ENCODE measurements at places on chromosomes 5 and 9.

- DNase-seq, result no peak
These were observed 139.7 kb upstream of the PLCXD3 start for GRCh38 chr5:41650131-41650530.

GRCh38 chr5:146944764-146945616 is 66.4 kb upstream of the PPP2R2B start:
- DNase-seq, result no peak

- DNase-seq, result no peak
These were observed 407.1 kb upstream of the PAPPA start for GRCh38 chr9:115746496-115746895.

DNA sequence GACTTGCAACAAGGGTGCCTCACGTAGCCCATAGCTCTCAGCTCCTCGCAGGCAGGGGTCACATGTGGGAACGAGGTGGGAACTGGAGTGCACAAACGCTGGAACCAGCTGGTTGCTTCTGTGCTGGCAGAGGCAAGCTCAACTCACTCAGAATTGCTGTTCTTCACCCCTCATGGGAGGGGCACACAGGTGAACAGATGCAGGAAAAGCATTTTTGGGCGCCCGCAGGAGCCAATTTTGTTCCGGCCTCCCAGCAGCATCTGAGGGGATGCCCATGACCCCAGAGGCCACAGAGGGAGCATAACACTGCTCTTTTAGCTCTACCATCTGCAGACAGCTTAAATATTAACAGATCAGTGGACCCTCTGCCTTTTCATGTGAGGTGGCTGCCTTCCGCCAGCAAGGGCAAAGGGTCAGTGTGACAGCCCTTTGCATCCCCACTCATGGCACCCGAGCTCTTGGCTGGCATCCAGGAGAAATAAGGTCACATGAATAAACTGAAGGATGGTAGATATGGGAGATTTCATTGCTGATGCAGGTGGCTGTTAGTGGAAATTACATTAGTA is 196.2 kb downstream of the SLCO4C1 start:
- DNase-seq, result no peak

GRCh38 chr5:43420241-43420640 is 8.1 kb upstream of the CCL28 start:
- DNase-seq, result no peak

DNA sequence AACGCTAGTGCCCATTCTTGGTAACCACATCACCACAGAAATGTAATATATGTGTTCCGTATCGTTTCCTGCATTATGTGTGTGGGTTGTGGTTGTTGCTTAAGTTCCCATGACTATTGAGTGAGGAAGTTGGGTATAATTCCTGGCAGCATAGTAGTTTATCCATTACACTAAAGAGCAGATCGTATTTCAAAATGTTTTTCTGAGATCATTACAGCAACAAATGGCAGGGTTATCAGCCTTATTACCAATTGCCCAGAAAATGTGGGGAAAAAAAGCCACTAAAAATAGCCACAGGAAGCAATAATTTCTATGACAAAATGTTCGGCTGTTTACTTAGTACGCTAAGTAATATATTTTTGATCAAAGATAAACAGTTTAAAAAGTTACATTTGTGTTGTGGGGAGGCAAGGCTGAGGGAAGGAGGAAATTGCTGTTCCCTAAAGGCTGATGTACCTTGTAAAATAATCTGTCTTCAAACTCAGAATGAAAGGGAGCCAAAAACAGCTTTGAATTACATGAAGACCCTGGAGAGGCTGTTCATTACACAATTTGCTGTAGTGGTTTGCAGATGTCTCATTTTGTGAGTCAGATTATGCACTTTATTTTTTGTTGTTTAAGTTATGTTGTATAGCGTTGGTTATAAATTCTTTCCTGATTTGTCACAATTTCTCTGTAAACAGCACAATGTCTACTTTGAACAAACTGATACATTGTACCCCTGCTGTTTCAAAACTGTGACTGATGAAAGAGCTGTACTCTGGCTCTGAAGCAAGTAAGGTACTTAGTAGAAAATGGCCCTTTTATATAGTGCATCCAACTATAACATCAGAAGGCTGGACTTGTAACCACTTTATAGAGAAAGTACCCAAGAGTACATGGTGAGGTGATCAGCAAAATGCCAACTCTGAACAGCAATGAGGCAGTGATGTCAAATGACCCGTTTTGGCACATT is 1028.5 kb downstream of the NR2F1-AS1 start:
- DNase-seq, result peak; percentile 3

GRCh38 chr5:32523625-32524024 is 61.7 kb upstream of the SUB1 start:
- no peak for DNase-seq

GRCh38 chr9:87292449-87293191 is 205.0 kb upstream of the DAPK1 start:
- no peak for DNase-seq

DNA sequence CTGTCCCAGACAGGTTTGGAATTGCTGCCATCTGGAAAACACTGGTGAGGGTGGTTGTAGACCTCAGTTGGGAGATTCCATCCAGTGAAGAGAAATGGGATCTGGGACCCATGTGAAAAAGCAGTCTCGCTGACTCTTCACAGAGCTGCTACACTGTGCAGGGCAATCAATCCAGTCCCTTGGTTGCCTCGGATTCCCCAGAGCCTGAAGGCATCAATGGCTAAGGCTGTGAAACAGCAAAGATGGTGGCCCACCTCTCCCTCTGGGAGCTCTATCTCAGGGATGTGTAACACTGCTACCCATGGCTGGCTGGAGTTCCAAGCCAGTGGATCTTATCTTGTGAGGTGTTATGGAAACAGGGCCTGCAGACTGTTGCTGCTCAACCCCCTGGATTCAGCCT is 256.1 kb downstream of the TMEM38B start:
- DNase-seq, result no peak

DNA sequence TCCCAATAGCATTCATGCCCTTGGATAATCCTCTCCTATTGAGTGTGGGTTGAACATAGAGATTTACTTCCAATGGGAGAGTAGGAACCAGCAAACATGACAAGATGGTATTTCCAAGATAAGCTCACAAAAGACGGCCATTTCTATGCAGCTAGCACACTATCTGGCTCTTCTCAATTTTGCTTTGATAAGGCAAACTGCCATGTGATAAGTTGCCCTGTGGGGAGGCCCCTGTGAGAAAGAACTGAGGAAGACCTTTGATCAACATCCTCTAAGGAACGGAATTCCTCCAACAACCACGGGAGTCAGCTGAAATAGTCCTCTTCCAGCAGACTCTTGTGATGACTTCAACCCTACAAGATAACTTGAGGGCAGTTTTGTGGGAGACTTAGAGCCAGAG is 211.9 kb upstream of the TRPM3 start:
- DNase-seq, result no peak

All from NCI-H2081 (cell line).